Esophagus (tissue), 2 donors: ENCODE measurements at places on chromosomes 3 and 15. TPM values are rescaled to one million over a fixed set of nuclear protein-coding genes. Genes with fewer than 3 reads are reported as not detected.

FANCD2OS gene
- polyA plus RNA-seq, result not detected

PRTG gene
- polyA plus RNA-seq, result 0.02 TPM

COLQ gene
- 0.47 TPM for polyA plus RNA-seq

IGSF11 gene
- 0.95 TPM for polyA plus RNA-seq

FBXL2 gene
- polyA plus RNA-seq, result 1.5 TPM

KNG1 gene
- not detected for polyA plus RNA-seq

TP63 gene
- polyA plus RNA-seq, result 37.8 TPM

ACOX2 gene
- polyA plus RNA-seq, result 13.9 TPM

CD96 gene
- 0.94 TPM for polyA plus RNA-seq

CXCR6 gene
- polyA plus RNA-seq, result 0.90 TPM

MFGE8 gene
- polyA plus RNA-seq, result 62.3 TPM

C3orf22 gene
- polyA plus RNA-seq, result not detected

SPESP1 gene
- 1.1 TPM for polyA plus RNA-seq

SLC6A20 gene
- 0.01 TPM for polyA plus RNA-seq

PCLAF gene
- 54.4 TPM for polyA plus RNA-seq

IREB2 gene
- 9.0 TPM for polyA plus RNA-seq

ROPN1 gene
- polyA plus RNA-seq, result not detected

CAMK1 gene
- polyA plus RNA-seq, result 6.5 TPM

CNTN3 gene
- polyA plus RNA-seq, result 0.08 TPM

GAP43 gene
- polyA plus RNA-seq, result 0.08 TPM
